HT-29 (cell line): ENCODE measurements at places on chromosomes 7 and 10. TPM values are rescaled to one million over a fixed set of nuclear protein-coding genes. Genes with fewer than 3 reads are reported as not detected.

GRCh38 chr10:70228491-70228890 is 4.7 kb downstream of the PPA1 start:
- DNase-seq = no peak

- peak; percentile 65 for DNase-seq
These were observed 480.3 kb upstream of the C7orf33 start for GRCh38 chr7:148110097-148110868.

GRCh38 chr10:106920538-106920937 is 244.0 kb downstream of the SORCS1 start:
- DNase-seq = no peak

The LBX1 gene
- not detected in 2 replicates for total RNA-seq

- DNase-seq = no peak
These were observed 99.1 kb downstream of the BMPR1A start for GRCh38 chr10:86855513-86855912.

DNA sequence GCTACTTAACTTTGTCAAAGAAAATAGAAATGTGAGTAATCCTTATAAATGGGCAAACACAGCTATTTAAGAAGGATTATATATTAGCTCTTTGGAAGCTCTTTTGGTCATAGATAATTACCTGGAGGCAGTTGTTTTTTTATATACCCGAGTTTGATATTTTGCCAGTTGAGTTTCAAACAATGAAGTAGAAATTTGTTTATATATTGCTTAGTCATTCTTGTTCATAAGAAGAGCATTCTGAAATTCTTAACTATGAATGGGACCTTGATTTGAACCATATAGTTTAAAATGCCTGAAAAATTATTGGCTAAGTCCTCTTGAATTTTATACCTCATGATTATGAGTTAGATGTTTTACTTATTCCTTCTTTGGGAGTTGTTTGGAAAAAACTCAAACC is 36.4 kb downstream of the MINPP1 start:
- no peak for DNase-seq

DNA sequence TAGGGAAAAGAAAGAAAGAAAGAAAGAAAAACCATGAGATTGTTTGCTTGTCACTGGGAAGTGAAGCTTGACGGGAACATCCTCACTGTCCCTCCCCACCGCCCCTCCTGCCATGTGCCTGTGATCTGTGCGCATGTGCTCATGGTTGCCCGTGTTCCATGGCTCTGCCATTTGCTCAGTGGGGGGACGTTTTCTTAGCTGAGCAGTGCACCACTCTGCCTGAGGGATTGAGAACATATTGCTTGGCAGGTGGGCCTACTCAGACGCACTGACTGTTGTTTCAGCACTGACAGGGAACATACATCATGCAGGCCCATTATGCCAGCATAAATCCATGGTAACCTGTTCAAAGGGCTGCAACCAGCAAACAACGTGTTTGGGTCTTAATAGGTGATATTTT is 747.9 kb upstream of the GALNT17 start:
- no peak for DNase-seq

GRCh38 chr7:24829787-24830186 is 72.5 kb upstream of the GSDME start:
- no peak for DNase-seq

DNA sequence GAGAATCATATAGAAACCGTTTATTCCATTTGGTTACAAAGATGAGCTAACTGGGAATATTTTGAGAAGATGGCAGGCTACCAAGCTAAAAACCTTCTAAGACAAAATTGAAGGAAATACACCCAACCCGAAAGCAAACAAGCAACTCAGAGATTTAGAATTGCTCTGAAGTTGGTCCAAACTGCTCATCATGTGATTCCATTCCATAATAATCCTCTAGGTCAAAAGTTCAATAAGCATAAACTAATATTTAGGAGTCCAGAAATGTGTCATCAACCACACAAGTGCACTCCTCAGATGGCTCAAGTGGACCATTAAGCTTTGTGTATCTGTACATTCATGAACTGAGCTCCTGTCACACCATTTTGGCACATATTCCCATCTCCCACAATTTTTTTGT is 28.7 kb downstream of the DGKI start:
- DNase-seq = no peak

The FEZF1 gene
- not detected in 2 replicates for total RNA-seq

DNA sequence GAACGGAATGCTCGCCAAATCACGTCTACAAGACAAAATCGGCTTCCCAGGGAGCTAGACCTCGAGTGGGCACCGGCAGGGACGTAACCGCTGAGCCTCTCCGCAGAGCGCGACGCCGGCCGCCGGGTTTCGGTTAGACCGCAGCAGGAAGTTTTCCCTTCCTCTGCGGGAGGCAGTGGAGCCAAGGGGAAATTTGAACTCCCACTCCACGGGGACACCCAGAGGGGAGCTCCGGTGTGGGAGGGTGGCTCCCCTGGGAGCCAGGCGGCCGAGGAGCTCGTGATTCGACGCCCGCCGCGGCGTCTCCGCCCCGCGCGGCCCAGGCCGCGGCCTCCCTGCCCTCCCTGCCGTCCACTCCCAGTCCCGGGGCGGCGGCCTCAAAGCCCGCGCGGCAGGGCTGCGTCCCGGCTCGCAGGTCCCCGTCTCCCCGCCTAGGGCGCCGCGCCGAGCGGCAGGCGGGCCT is 426 bp downstream of the SYPL1 start:
- peak; percentile 72 for DNase-seq

GRCh38 chr10:132110111-132110521 is 44.4 kb downstream of the JAKMIP3 start:
- DNase-seq = no peak

DNA sequence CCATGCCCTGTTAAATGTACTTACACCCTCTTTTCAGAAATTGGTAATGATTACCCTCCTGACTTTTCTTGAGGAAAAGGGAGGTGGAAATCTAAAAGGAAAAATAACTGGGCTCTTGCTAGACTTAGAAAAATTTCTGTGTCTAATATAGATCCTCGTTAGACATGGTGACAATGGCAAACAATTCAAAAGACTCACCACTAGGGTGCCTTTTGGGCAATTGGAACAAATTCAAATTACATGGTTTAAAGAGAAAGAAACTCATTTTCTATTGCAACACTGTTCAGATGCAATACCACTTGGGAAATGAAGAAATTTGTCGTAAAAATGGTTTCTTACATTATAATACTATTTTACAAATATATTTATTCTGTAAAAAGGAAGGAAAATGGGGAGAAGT is 950.1 kb downstream of the GRM8 start:
- peak; percentile 15 for DNase-seq

GRCh38 chr10:22481687-22482539 is 136.6 kb downstream of the SPAG6 start:
- DNase-seq = no peak
